Activated T-helper 1 cell treated with anti-CD3 and anti-CD28 coated beads, Interleukin-2, amount 50 U/mL, for 16 hours (primary cell): ENCODE measurements at places on chromosomes 12 and 14.
A peak's percentile ranks its signal among the peaks of the same experiment; 100 is the strongest.

DNA sequence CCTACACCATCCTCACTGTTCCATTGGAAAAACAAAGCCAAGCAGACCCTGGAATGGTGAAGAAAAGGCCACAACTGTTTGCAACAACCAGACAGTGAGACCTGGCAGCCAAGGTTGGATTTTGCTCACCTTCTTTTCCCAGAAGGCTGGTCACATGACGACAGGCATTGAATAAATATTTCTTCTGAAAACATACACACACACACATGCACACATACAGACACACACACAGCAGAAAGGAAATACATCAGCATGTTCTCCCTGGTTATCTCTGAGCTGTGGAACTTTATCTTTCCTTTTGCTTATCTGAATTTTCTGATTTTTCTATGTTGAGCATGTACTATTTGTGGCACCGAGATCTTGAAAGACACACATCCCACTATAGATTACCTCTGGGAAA, 38.0 kb upstream of the CCDC60 start:
- no peak for DNase-seq

DNA sequence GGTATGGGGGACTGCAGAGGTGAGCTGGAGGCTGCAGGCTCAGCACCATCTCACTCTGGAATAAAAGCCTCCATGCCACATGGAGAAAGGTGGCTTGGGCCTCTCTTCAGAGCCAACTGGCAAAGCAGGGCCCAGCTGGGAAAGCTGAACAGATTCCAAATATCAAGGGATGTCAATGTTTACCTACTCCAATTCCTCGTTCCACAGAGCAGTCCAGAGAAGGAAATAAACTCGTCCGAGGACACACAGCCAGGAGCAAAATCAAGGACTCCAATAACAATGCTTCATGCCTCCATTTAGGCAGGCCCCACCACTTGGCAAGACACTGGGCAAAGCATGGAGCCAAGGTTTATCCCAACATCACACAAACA, 36.3 kb upstream of the PNMA1 start:
- DNase-seq: no peak

DNA sequence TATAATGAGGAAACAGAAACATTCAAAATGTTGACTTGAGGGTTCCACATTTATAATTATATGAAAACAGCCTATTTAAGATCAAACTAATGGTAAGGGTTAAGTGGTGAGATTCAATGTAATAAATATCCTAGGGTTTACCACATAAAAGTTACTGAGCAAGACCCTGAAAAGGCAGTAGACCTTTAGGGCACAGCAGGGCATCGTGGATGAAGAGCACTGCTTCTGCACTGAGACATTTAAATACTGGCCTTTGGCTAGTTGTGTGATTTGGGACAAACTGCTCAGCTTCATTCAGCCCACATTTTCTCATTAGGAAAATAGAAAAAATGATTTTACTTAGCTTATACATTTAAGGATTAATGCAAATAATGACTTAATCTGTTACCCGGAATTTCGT, 42.0 kb downstream of the CNTN1 start:
- DNase-seq: no peak

GRCh38 chr14:70622111-70622712, 19.5 kb upstream of the TTC9 start:
- peak; percentile 20 for DNase-seq

GRCh38 chr12:68873316-68873715, 59.7 kb downstream of the CPM start:
- DNase-seq: no peak

DNA sequence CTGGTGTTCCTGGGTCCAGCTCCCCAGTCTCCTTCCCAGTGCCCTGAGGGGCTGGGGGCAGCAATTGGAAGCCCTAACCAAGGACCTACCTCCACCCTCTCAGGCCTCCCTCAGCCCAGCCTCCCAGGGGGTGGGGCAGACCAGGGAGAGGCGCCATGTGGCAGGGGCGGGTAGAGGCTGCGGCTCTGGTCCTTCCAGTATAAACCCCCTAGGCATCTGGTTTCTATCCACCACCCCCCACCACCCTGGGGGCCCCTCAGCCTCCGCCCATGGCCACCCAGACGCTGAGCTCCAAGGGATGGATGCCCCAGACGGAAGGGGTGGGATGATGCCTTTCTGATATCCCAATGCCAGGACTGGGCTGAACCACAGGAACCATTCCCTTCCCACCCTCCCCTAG, 2.8 kb upstream of the SP7 start:
- DNase-seq: no peak

DNA sequence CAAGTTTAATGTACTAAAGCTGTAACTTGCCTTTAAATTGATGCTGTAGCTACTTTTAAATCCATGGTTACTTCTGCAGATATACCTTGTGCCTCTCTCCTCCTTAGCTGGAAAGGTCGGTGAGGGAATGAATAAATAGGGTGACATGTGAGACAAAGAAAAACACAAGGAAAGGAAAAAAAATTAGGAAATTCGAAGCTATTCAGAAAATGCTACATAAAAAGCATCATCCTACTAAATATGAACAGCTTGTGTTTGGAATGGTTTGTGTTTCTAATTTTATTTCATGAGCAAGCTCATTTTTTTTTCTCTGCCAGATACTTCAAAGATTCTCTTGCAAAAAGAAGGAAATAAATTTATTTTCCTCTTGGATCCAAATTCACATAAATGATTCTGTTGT, 186.3 kb upstream of the NUDT4 start:
- no peak for DNase-seq

- no peak for DNase-seq
Measured at GRCh38 chr14:36671149-36671548, 9.5 kb downstream of the PAX9 start.

DNA sequence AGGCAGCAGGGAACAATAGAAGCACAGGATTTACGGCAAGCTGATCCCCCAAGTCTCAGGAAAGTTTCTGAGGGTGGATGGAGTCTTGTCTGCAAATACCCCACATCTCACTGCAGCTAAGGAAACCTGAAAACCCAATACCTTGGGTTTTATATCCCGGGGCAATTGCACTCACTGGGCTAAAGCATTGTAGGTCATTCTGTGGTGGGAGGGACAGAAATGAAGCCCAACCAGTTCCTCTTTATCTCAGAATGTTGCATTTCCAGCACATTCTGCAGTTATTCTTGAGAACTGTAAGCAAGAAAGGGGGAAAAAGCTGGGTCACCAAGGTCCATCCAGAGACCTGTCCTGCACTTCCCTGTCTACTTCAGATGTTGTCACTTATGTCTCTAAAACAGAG, 39.8 kb downstream of the C12orf42 start:
- no peak for DNase-seq

GRCh38 chr14:95529216-95529615, 5.6 kb upstream of the GLRX5 start:
- no peak for DNase-seq

GRCh38 chr12:80698256-80698655, 9.2 kb upstream of the MYF6 start:
- no peak for DNase-seq

DNA sequence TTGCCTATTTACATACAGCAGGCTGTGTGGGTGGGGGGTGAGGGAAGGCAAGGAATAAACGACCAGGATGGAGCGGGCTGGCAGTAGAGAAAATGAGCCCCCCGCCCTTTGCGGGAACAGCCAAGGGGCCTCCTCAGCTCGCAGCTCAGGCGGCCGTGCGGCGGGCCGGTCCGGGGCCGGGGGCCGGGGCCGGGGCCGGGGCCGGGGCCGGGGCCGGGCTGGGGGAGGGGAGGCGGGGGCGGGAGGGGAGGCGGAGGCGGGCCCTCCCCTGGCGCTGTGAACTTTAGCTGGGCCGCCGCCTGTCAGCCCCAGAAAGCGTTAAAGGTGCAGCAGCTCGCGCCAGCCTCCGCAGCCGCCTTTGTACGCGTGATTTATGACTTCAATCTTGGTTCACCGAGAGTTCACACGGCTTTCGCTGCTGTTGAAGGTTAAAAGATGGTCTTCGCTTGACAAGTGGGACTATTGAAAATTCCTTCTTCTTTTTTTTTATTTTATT, 28.8 kb downstream of the HOXC4 start:
- no peak for DNase-seq

GRCh38 chr12:101343893-101344292, 63.7 kb downstream of the ARL1 start:
- no peak for DNase-seq

DNA sequence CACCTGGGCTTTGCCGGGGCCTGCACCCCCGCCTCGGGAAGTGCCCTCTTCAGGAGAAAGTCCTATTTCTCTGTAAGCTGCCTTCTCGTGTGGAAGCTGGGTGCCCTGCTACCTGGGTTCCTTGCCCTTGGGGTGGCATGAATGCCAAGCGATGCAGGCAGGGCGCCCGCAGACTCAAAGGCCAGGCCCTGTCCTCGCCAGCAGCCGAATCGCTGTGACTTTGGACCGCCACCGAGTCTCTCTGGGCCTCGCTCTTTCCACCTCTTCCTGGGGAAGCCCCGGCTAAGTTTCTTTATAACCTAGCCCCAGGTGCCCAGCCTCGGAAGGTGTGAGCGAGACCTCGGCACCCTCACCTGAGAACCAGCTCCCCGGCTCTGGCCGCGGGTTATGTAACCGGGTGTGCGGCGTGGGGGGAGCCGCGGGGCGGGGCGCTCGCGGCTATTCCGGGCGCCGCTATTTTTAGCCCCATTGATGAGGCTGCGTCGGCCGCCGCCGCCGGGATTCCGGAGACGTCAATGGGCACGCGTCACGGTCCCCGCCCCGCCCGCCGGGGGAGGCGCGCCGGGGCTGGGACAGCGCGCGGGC, 14.6 kb upstream of the NR4A1 start:
- peak; percentile 58 for DNase-seq

GRCh38 chr12:92242907-92243306, 97.3 kb upstream of the BTG1 start:
- no peak for DNase-seq

GRCh38 chr12:5430641-5431603, 986 bp upstream of the NTF3 start:
- no peak for DNase-seq

DNA sequence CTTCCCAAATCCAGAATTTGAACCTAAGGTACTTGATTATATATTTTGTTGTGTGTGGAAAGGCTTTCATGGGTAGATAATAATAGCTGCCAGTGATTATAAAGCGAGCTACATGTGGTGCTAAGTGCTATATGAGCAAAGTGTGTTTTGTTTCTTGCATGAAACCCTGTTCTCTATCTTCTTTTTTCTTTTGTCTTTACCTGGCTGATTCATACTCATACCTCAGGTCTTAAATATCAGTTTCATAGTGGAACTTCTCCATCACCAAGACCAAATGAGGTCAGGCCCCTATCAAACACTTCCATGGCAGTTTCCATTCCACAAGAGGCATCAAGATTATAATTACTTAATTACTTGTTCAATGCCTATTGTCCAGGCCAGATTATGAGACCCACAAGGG, 6.9 kb downstream of the MAP3K9 start:
- no peak for DNase-seq

GRCh38 chr12:94244165-94245133, 96.1 kb downstream of the PLXNC1 start:
- no peak for DNase-seq

GRCh38 chr14:92719890-92720323, 28.5 kb downstream of the LGMN start:
- DNase-seq: no peak

DNA sequence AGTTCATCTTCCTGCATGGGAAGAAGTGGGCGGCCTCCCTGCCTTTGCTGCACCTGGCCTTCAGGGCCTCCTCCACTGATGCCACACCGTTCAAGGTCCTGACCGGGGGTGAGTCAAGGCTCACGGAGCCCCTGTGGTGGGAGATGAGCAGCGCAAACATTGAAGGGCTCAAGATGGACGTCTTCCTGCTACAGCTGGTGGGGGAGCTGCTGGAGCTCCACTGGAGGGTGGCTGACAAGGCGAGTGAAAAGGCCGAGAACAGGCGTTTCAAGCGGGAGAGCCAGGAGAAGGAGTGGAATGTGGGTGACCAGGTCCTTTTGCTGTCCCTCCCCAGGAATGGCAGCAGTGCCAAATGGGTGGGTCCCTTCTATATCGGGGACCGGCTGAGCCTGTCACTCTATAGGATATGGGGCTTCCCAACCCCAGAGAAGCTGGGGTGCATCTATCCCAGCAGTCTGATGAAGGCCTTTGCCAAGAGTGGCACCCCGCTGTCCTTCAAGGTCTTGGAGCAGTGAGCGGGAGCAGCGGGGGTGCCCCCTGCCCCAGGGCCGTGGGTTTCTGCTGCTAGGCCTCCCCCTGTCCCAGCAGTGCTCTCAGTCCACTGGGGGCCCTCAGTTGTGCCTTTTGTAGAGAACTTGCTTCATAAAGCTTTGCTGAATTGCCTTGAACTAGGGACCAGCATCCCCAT, 12.4 kb downstream of the CBLN3 start:
- no peak for DNase-seq

DNA sequence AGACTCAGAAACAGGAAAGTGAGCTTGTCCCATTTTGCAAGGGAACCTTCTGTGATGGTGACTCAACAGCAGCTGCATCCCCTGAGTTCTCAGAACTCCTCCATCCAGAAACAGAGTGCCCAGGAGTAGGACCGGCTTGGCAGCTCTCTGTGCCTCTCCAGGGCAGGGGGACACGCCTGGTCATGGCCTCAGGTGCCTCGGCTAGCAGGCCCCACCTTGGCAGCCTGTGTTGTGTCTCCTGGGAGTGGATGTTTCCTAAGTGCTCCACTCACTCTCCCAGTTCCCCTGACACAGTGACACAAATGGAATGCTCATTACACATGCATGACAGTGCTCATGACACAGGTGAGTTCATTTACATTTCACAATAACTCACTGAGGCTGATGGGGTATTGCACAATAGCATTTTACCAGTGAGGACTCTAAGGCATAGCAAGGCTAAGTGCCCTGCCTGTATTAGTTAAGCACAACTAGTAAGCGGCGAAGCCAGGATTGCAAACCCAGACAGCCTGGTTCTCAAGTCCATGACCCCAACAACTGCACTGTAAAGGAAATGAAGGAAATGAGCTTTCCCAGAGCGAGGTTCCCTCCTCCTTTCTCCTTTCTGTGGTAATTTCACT, 47.4 kb downstream of the CALM1 start:
- no peak for DNase-seq

GRCh38 chr14:36604757-36605505, 22.5 kb upstream of the NKX2-8 start:
- DNase-seq: no peak

DNA sequence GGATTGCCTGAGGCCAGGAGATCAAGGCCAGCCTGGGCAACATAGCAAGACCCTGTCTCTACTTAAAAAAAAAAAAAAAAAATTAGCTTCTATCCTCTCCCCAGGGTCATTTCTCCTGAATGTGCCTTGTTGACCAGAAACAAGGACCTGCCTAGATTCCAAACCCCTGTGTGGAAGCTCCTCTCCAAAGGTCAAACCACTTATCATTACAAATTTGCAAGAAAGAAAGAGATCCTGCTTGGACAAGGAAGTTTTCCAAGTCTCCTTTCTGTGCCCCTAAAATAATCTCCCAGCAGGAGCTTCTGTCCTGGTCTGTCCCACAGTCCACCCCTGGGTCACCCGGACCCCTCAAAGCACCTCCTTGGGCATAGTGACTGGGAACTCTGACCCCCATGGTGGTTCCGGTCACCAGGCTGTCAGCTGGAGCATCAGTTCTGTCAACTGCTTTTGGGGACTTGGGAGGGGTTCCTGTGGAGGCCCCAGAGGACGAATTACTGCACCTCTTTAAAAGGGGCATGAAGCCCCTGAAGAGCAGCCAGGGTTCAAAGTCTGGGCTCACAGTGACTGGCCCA, 38.4 kb downstream of the ACTN1 start:
- DNase-seq: no peak
